ENCODE measurements at places on chromosomes 13 and 19.

- DNase-seq: no peak
Measured at GRCh38 chr13:38462605-38463004, 113.0 kb downstream of the UFM1 start.

DNA sequence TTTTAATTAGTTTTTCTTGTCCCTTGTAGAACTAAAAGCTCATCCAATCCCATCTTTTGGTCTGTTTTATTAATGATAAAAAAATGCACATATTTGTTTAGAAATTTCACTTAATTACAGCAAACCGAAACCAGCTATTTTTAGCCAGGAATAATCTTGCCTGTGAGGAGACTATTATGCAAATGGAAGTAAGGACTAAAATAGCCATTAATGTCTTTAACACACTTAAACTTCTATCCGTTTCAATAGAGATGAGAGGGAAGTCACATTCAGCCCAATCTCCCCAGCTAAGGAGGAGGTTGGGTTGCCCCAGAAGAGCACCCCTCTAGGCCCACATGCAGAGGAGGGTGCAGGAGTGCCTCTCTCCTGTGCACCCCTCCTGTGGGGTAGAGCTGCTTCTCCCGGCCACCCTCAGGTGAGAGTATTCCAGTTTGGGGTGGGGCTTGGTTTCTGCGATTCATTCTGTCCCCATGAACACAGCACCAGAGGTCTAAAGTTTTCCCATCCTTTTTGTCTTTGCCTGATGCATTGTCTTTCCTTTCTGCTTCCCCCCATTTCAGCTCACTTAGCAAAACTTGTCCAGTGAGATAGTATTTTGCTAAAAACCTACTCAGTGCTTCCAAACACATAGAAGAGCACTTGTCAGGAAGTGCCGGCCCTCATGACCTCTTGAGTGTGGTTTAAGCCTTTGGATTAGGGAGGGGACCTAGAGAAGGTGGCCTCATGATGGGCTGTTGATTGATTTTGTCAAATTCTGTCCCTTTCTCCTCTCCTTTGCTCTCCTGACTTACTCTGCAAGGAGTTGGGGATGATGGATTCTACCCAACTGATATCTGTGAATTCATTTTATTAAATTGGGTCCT, 28.2 kb downstream of the FGF9 start:
- DNase-seq: no peak

DNA sequence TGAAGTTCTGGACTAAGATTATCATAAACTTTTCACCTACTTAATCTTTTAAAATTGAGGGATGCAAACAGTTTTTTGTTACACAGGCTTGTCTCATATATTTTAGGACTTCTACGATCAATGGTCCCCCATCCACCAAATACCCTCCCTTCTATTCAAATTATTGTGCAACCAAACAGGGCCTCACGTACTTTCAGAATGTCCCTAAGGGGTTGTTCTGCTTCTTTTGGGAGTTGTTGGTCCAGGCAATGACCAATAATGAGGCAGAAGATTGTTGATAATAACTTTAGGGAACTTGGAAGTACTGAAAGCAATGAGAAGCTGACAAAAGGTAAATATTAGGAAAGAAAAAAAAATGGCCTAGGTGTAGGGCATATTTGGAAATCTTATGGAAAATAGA, 2.9 kb downstream of the DNAJC15 start:
- DNase-seq: no peak

DNA sequence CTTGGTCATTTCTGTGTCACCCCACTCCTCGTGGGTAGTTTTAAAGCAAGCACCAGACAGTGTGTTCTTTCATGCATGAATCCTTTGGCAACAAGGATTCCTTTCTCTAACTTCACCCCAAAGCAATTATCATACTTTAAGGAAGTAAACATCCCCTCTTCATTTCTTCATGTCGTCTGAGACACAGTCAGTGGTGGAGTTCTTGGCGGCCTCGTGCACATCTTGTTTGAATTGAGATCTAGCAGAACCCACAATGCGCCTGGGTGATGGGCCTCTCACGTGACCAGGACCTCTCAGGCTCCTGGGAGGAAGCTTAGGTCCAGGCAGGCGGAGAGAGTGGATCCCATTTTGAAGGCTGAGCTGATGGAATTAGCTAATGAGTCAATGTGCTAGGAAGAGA, 2.6 kb downstream of the ACSBG2 start:
- no peak for DNase-seq

GRCh38 chr13:78841358-78841963, 182.5 kb upstream of the OBI1 start:
- DNase-seq: no peak

GRCh38 chr13:77528834-77529500, 6.5 kb upstream of the SCEL start:
- DNase-seq: no peak

- DNase-seq: no peak
Measured at GRCh38 chr13:104949840-104950740, 1585.4 kb downstream of the EFNB2 start.

- DNase-seq: no peak
Measured at GRCh38 chr13:99686157-99686572, 184.9 kb downstream of the TM9SF2 start.

DNA sequence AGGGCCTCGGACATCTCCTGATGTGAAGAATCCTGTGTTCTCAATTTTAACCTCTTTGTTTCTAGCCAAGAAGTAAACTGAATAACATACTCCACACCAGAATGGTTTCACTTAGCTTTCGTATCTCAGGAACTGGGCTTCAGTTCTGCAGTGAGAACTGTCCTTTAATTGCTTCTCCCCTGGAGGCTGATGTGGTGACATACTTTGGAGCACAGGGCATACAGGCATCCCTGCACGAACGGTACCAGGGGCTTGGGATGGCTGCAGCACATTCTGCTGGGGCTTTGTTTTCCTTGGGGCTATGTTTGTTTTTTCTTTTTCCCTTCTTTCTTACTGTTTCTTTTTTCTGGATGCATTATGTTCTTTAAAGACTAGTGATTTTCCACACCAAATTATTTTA, 230.5 kb downstream of the TM9SF2 start:
- DNase-seq: no peak

DNA sequence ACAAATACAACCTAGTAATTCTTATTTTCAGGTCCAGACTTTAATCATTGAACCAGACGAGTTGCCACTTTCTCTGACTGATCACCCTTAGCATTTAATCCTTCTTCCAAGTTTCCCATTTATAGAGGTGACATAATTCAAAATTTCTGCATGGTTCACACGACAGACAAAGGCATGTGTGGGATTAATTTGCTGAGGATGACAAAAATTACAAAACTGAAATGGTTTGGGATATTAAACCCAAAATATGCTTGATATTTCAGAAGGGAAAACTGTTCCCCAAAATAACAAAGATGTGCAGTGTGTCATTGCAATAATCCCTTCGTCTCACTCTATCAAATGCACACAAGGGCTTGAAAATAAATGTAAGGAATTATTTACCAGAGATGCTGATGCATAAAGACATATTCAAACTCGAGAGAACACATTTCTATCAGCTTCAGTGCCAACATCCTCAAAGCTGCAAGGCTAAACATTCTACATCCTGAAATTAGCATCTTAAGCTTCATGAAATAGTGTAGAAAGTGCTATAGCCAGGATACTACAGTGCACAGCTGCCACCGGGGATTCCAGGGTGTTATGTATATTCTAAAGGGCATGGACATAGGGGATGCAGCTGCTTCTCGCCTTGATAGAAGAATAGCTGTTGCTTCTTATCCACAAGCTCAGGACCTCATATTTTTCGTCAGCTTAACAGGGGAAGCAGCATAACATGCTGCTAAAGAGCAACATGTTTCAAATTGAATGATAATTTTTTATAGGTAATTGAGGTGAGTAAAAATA, 198.7 kb upstream of the SLITRK1 start:
- DNase-seq: peak; percentile 35

Data from spinal cord (tissue), 10 donors.